Keratinocyte (primary cell): ENCODE measurements at places on chromosomes 16 and 17. TPM values are rescaled to one million over a fixed set of nuclear protein-coding genes. Genes with fewer than 3 reads are reported as not detected.

GRCh38 chr17:45743626-45744326 lies 40.3 kb upstream of the CRHR1 start:
- no peaks in the 10 kb centered on the region for H3K4me1 ChIP-seq
- no peak overlapping the region for H3K4me3 ChIP-seq
- peaks cover 12% of the 10 kb centered on the region for H3K27me3 ChIP-seq
- no peak overlapping the region for H3K27ac ChIP-seq

- no peaks in the 10 kb centered on the region for H3K36me3 ChIP-seq
- H3K27ac ChIP-seq, result no peak overlapping the region
- H3K27me3 ChIP-seq, result no peaks in the 10 kb centered on the region
Measured at GRCh38 chr17:27430882-27431491, 25.3 kb upstream of the KSR1 start.

DNA sequence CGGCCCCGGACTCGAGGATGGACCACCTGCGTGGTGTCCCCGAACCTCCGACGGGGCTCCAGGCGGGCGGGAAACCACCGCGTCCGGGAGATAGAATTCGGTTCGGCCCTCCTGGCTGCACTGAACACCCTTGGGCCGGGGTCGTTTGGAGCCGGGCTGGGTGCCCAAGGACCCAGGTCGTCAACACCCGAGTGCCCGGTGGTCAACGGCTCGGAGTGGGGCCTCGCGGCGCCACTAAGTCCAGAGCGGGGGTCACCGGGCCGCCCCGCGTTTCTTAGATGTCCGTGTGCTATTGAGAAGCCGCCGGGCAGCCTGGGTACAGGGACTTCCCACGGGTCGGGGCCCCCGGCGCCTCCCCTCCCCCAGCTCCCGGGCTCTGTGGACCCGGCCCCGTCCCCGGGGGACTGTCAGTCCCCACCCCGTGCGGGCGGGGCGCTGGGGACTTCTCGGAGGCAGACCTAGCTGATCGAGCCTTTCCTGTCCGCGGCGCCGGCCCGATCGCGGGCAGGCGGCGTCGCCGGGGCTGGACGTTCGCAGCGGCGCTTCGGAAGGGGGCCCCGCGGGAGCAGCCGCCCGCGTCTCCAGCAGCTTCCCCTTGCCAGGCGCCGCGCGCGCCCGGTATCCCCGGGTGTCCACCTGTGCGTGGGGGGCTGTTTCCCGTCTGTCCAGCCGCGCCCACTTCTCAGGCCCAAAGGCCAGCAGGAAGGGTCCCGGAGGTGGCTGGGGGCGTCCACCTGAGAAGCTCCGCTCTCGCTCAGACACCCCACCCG lies 655 bp upstream of the NPTX1 start:
- no peak for DNase-seq
- H3K27ac ChIP-seq, result no peak overlapping the region
- H3K4me1 ChIP-seq, result peaks cover 7% of the 10 kb centered on the region
- H3K36me3 ChIP-seq, result no peaks in the 10 kb centered on the region
- H3K27me3 ChIP-seq, result peaks cover 92% of the 10 kb centered on the region
- H3K4me3 ChIP-seq, result no peak overlapping the region

The CHMP6 gene
- polyA plus RNA-seq, result 14.5 to 26.7 TPM (median 20.9 TPM) in 3 replicates

The OR4D1 gene
- not detected in 3 replicates for polyA plus RNA-seq

The GP1BA gene
- polyA plus RNA-seq, result not detected in 3 replicates
